Endothelial cell (in vitro differentiated cells): ENCODE measurements at places on chromosomes 3 and 15.

GRCh38 chr15:101810456-101810855 lies 1.5 kb upstream of the OR4F15 start:
- no peak overlapping the region for H3K27ac ChIP-seq
- peaks cover 1% of the 10 kb centered on the region for H3K27me3 ChIP-seq
- no peak for DNase-seq
- no peak overlapping the region for H3K4me3 ChIP-seq

GRCh38 chr3:114538211-114538610 lies 244.4 kb downstream of the TIGIT start:
- no peak for DNase-seq
- no peak overlapping the region for H3K27ac ChIP-seq
- H3K4me1 ChIP-seq: peaks cover 5% of the 10 kb centered on the region

DNA sequence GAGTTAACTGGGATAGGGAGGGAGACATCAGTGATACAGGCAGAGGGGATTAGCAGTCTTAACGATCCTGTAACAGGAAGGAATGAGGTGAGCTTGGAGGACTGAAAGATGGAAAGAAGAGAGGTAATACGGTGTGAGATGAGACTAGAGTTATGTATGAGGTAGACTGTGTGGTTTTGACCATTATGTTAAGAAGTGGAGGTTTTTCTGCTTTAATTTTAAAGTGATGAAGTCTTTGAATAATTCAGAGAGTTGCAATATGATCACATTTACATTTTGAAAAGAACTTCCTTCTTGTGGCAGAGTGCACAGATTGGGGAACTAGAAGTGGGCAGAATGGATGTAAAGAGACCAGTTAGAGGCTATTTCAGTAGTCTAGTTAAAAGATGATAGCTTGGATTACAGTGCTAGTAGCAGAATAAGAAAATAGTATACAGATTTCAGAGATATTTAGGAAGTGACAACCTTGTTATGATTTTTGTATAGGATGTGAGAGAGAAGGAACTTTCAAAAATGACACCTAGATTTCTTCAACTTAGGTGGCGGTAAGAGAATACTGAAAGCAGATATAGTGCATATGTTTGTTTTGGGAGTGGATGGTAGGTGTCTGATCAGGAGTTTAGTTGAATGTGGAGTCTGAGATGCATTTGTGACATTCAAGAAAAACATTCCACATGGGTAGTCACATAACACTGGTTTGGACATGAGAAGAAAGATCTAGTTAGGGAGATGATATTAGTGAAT lies 40.5 kb downstream of the STT3B start:
- no peak overlapping the region for H3K27ac ChIP-seq
- peaks cover 2% of the 10 kb centered on the region for H3K27me3 ChIP-seq
- H3K4me3 ChIP-seq: no peak overlapping the region
- H3K4me1 ChIP-seq: peaks cover 14% of the 10 kb centered on the region
- no peaks in the 10 kb centered on the region for H3K36me3 ChIP-seq
- no peak for DNase-seq

DNA sequence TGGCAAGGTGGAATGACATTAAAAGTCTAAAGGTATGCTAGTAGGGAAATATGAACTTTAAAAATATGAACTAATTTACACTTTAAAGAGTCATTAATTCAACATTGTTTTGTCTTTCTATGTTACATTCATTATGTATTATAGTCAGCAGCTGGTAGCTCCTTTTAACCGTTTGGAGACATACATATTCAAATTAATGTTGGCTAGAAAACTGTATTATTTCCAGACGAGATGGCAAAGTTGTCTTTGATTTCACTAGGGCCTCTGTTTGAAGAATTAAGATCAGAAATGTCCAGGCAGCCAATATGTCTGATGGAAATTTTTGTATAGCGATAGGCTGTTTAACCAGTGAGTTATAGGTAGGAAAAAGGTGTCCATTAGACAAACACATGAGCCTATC lies 817.6 kb downstream of the GRM7 start:
- DNase-seq: no peak
- no peak overlapping the region for H3K4me3 ChIP-seq
- no peaks in the 10 kb centered on the region for H3K36me3 ChIP-seq

DNA sequence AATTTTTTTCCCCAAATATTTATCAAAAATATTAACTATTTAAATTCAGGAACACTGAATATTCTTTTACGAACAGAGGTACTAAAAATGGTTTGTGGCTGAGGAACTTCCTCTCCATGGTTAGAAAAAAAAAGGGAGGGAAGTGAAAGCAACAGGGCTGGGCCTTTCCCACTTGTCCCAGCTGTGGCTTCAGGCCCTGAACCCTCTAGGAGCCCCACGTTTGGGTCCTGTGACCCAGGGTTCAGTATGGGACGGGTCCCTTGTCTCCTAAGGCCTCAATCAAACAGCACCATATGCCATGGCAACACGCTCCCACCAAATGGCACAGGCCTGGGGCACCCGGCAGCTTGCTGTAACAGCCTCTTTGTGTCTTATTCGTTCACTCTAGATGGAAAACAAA lies 32.4 kb downstream of the POC1A start:
- no peak overlapping the region for H3K27ac ChIP-seq
- no peak for DNase-seq
- peaks cover 12% of the 10 kb centered on the region for H3K36me3 ChIP-seq
- no peak overlapping the region for H3K4me3 ChIP-seq

GRCh38 chr3:177345973-177346503 lies 148.8 kb upstream of the TBL1XR1 start:
- H3K36me3 ChIP-seq: no peaks in the 10 kb centered on the region
- H3K4me1 ChIP-seq: peaks cover 64% of the 10 kb centered on the region
- no peak overlapping the region for H3K4me3 ChIP-seq

GRCh38 chr15:66167854-66168253 lies 85.7 kb downstream of the MEGF11 start:
- H3K4me3 ChIP-seq: no peak overlapping the region
- peaks cover 8% of the 10 kb centered on the region for H3K27me3 ChIP-seq
- no peak overlapping the region for H3K27ac ChIP-seq
- DNase-seq: no peak
- no peaks in the 10 kb centered on the region for H3K36me3 ChIP-seq

GRCh38 chr3:79314544-79314943 lies 453.3 kb downstream of the ROBO1 start:
- no peaks in the 10 kb centered on the region for H3K4me1 ChIP-seq
- no peak overlapping the region for H3K4me3 ChIP-seq
- H3K27ac ChIP-seq: no peak overlapping the region

DNA sequence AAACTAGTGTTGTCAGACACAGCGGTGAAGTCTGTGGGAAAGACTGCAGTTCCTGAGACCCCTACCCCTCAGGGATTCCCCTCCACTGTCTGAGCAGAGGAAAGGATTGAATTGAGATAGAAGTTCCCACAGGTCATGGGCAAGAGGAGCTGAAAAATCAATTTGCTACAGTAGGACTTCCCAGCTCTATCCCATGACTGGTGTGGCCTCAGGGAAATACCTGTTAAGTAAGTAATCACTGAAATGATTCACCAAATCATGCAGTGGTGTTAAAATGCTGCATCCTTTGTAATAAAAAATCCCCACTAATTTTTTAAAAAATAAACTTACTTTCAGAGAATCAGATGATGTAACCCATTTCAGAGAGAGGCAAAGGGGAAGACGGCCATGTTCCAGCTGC lies 45.0 kb upstream of the SPRED1 start:
- peaks cover 1% of the 10 kb centered on the region for H3K27me3 ChIP-seq
- peak overlapping the region; percentile 27 for H3K27ac ChIP-seq
- H3K4me3 ChIP-seq: no peak overlapping the region
- no peaks in the 10 kb centered on the region for H3K36me3 ChIP-seq
- H3K4me1 ChIP-seq: peaks cover 35% of the 10 kb centered on the region

DNA sequence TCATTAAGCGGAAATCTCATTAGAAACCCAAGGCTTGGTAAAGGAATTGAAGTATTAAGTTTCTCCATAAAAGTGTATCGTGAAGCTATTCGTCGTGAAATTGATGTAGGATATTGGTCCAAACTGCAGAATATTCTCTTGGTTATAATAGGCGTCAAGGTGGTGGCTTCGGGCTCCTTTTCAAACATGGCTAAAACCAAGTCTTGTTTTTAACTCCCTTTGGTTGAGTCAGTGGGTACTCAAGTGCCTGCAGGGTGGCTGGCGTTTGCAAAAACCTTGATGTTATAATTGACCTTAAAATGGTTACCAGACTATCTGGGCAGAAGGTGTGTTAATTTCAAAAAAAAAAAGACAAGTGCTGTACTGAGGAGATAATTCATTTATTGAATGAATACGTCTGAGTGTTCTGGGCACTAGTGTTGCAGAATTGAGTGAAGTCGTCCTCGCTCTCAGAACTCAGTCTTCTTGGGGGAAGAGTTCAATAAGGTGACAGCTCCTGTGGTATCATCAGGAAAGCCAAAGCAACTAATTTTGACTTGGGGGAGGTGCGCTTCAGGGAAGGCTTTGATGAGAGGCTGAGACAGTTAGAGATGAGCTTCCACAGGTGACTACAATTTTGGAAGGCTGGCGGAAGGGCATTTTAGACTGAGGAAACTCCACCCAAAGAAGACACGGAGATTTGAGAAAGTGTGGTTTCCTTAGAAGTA lies 1.5 kb downstream of the UBE2Q2 start:
- H3K27ac ChIP-seq: peak overlapping the region; percentile 83
- no peak for DNase-seq
- peaks cover 27% of the 10 kb centered on the region for H3K4me1 ChIP-seq
- peaks cover 9% of the 10 kb centered on the region for H3K27me3 ChIP-seq
- peak overlapping the region; percentile 98 for H3K4me3 ChIP-seq
